CD4-positive, alpha-beta T cell treated with Interleukin-15 for 1 hour (primary cell): ENCODE measurements at places on chromosomes 3 and 15.

- no peak for DNase-seq
Measured at GRCh38 chr3:79871656-79872055, 103.9 kb upstream of the ROBO1 start.

- DNase-seq: no peak
Measured at GRCh38 chr3:65342084-65342683, 654.4 kb upstream of the ADAMTS9 start.

- no peak for DNase-seq
Measured at GRCh38 chr3:60176614-60177013, 1074.6 kb downstream of the FHIT start.

GRCh38 chr3:178275311-178275710 lies 260.9 kb upstream of the KCNMB2 start:
- no peak for DNase-seq

GRCh38 chr3:186060222-186060621 lies 48.7 kb downstream of the ETV5 start:
- DNase-seq: no peak

- DNase-seq: no peak
Measured at GRCh38 chr3:52787246-52787645, 7.3 kb upstream of the ITIH3 start.

DNA sequence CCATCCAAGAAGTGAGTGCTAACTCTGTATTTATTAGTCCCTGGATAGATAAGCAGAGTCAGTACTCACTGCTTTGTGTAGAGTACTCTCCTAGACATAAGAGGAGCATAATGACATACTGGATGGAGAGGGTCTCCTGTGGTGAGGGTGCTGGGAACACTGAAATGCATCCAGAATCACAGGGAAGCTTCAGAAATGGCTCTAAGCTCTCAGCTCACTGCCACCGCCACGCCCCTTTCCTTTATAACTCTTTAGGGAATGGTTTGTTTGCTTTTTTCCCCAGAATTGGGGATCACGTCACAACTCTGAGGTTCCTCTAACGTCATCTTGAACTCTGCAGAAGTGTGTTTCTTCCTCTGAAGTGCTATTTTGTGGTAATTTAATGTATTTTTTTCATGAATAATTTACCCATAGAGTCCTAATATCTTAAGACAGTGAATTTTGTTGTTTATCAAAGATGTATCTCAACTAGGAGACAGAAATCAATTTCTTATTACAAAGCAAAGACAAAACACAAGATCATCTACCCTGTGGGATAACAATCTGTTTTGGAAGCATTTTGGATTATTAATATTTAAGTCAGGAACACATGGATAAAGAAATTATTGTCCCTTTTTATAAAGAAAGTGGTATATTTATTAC lies 154.6 kb downstream of the PTPRG start:
- no peak for DNase-seq

GRCh38 chr3:25293736-25294135 lies 134.3 kb upstream of the RARB start:
- DNase-seq: no peak

DNA sequence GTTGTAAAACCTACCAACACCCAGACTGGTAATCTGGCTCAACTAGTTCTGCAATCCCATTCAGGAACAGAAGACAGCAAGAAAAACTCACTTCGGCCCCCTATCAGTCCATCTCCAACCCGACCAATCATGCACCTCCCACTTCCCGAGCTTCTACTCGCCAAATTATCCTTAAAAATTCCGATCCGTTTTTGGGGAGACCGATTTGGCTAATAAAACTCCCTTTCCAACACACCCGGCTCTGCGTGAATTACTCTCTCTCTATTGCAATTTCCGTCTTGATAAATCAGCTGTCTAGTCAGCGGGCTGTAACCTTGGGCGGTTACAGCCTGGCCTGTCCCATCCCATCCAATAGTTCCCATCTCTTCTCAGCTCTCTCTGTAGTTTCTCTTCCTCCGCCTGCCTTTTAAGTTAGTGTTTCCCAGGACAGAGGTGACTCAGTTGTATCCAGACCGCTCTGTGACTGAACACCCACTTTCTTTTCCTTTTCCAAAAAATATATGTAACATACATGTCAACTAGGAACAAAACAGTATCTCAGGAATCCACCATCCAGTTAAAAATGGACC lies 780 bp upstream of the ACAD9 start:
- DNase-seq: peak; percentile 44
